Activated CD4-positive, alpha-beta T cell treated with anti-CD3 and anti-CD28 coated beads, Interleukin-2, amount 50 U/mL, for 48 hours (primary cell): ENCODE measurements at places on chromosomes 16 and 17.

DNA sequence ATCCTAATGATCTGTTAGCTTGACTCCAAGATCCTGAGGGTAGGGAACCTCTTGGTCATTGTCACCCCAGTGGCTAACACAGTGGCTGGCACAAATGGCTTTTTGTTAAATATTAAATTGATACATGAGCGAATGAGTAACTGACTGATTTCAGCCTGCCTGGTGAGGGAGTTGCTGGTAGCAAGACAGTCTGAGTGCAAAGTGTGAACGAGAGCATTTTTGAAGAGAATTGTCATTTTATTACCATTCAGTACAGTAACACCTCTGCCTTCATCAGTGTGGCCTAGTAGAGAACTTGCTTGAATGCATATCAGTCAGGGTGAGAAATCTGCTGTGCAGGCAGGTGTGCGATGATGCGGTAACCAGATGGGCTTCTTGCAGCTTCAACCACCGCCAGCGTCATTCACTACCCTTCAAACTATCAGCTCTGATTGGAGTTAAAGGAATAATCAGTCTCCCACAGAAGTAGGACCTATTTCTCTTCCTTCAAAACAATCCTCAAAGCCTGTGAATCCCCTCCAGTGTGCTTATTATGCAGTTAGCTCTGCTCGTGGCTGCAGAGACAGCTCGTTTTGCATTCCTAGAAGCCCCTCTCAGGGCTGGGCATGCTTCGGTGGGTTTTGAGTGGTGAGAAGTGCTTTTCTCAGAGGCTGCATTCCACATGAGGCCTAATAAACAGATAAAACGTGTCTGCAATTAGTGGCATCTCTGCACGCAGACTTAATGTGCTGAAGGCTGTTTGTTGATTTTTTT, 29.0 kb downstream of the HEXIM2 start:
- DNase-seq = no peak

DNA sequence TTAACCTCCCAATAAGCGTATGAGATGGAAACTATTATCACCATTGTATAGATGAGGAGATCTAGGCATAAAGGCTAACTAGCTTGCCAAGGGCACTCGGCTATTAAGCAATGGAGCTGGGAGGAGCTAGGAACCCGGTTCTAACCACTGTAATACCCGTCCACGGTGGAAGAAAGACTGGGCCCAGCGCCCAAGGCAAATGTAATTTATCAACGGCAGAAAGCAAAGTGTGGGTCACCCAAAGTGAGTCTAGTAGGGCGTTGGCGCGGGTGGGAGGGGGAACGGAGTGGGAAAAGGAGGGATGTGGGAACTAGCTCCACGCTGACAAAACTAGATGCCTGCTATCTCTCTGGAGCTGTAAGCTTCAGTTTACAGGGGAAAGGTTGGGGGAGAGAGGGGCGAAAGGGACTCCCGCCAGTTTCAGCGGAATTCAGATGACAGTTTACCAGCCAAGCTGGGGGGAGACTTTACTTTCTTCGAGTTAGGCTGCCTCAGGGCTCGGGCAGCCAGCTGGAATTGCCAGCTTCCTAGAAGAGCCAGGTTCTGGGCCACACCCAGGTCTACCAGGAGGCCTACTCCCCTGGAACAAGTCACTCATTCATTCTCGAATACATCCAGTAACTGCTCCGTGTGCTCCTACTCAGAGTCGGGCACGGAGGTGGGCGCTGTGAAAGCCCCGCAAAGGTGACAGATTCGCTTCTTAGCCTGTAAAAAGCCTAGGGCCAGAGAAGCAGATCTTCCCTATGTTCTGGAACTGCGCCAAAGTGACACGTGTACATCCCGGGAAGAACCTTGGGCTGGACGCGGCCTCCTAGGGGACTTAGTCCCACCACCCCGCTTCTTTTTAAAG, 837 bp downstream of the LRRC59 start:
- no peak for DNase-seq

DNA sequence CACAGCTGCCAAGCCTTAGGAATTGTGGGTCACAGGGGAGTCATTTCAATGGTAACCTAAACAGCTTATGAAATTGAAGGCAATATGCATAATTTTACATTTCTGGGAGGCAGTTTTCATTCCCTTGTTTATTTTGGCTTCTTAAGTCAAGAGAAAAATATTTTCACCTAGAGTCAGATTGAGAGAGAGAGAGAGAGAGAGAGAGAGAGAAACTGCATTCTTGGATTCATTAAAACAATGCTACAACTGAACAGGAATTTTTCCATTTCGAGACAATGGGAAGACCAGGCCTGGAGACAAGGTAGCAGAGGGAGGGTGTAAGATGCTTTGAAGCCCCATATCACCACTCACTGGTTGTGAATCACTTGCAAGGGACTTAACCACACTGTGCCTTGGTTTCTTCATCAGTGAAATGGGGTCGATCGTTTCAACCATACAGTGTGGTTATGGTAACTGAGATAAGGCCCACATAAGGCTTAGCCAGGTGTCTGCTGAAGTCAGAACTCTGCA, 224.7 kb upstream of the IRX3 start:
- DNase-seq = no peak

DNA sequence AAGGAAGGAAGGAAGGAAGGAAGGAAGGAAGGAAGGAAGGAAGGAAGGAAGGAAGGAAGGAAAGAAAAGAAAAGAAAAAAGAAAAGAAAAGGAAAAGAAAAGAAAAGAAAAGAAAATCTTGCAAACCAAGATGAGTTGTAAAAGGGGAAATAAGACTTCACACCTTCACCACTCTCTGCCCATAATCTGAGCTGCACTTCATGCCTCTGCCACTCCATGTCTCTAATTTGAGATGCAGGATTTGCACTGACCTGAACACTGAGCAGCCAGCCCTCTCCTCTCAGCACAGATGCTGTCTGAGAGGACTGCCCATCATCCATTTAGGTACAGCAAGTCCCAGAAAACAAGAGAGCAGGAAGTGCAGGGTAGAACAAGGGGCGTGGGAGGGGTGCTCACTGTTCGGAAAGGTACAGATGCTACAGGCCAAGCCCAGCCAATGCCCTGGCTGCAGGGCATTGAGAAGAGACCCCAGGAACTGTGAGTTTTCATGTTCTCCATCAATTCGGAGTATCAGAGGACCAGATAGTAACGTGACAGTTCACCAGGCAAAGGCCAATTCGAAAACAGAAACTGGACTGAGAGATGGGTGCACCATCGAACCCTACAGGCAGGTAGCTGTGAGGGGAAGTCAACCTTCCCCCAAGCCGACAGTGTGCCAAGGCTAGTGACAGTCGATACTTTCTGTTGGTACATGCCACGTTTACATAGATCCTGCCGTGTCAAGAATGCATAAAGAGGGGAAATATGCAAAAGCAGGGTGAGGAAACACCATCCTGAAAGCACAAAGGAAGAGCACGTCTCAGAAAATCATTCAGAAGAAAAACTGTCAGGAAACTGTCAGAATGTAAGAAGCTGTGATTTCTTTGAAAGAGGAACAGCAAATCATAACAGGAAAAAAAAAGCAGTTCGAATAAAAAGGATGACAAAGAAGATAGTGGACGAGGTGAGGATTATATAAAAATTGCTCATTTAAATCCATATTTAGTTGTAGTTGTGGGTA, 142.0 kb upstream of the RCVRN start:
- no peak for DNase-seq

DNA sequence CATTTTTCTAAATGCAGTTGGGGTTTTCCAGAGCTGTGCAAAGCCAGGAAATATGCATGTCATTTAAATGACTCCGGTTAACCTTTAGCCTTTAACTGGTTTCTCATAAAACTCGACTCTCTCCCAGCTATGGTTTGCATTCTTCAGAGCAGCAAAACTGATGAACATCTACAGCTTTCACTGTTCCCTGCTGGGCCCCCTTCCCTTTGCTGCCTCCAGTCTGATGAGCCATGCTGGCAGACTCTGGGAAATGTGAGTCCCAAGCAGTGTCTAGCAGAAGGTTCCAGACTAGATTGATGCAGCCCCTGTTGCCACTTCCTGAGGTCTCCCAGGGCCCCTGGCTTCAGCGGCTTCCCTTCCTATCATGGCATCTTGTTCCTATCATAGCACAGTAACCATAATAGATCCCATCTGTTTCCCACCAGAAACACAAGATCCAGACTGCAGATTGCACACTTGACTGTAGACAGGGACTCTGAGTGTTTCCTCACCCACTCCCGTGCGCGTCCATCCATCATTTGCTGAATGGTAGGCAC, 135.4 kb downstream of the CLEC16A start:
- no peak for DNase-seq

DNA sequence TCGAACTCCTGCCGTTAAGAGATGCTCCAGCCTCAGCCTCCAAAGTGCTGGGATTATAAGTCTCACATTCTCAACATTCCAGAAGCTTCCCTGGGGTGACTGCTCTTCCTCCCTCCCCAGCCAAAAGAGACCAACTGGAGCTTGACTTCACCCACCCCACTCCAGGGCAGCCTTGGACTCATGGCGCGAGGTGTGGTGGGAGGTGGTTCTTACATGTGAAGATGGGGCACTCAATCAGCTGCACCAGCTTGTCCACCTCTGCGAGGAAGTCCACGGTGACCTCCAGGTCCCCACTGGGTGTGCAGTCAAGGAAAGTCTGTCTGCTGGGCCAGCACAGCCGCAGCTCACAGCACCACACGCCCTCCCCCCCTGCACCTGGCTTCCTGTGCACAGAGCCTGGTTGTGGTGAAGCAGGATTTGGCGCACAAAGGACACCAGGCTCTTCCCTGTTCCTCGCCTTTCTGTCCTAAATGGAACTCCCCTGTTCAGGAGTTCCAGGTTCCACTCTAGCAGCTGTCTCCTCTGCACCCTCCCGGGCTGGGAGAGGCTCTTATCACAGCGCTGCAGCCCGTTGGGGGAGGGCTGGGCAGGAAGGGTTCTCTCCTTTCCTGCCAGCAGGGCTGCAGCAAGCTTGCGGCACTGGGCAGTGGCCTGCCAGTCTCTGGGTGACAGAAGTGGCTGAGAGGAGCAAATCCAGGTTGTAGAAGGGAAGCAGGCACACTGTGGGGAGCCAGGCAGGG, 9.6 kb upstream of the MTSS2 start:
- no peak for DNase-seq

DNA sequence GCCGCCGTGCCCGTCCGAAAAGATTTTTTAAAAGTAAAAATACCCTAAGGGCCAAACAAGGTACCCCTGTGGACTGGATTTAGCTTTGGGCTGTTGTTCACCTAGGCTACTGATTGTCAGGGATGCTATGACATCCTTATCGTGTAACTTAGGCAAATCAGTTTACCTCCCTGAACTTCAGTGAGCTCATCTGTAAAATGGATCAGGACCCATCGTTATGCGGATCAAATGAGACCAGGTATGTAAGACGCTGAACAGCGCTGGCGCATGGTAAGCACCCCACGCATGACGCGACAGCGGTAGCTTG, 658 bp upstream of the ZNF771 start:
- DNase-seq = no peak

DNA sequence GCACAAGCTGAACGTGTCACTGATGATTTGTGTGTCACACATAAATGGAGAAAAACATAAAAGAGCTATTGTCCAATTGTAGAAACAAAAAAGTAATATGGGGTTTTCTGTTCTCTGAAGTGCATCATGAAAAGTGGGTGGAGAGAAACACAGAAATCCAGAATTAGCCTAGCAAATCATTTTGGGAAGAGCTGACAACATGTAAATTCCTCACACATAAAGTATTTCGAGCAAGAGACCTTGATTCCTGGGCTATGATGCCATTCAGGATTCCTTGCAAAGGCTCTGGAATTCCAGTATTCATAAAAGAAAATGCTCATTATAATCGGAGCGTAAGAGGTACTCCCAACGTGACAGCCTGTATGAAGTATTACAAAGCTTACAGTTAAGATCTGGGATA, 1.1 kb downstream of the DCUN1D3 start:
- DNase-seq = no peak

- DNase-seq = no peak
Measured at GRCh38 chr16:23188911-23189310, 6.4 kb downstream of the SCNN1G start.

GRCh38 chr16:55248058-55248457, 75.9 kb upstream of the IRX6 start:
- no peak for DNase-seq

- DNase-seq = no peak
Measured at GRCh38 chr16:12904329-12904671, 2.9 kb downstream of the SHISA9 start.

GRCh38 chr17:77148940-77149510, 8.3 kb downstream of the SEC14L1 start:
- DNase-seq = no peak
